ENCODE measurements at places on chromosomes 1 and 21.
A peak's percentile ranks its signal among the peaks of the same experiment; 100 is the strongest.

DNA sequence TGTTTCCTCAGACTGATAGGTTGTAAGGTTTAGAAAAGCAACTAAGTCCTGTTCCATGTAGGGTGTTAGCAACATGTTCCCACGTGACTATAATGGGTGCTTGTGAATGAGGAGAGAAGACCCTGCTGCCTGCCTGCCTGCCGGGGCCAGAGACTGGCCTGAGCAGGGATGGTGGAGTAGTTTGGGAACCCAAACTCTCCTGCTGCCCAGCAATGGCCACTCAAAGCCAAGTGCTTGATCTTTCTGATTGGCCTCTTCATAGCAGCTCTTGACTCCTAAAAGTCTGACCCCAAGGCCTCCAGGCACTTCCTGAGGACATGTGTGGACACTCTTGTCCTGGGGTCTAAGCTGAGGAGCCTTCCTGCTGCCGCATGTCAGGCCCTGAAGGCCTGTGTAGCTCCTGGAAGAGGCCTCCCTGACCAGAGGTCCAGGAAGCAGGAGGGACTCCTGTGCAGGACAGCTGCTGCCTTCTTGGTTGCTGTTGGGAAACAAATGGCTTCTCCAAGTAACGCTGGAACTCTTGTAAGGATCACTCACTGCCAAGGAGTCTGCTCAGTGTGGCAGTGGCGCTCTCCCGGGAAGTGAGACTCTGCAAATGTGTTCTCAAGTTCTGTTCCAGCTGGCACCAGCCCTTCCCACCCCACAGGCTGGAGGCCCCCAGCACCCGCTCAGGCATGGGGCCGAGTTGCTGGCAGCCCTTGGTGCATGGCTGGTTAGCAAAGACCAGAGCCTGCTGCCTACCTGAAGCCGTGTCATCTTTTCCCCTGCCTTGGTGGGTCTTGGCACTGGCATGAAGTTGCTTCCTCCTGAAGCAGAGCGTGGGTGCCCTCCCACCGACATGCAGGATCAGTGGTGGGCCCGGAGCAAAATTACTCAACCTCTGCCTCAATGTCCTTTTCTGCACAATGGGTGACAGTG lies 35.5 kb downstream of the MAN1C1 start:
- DNase-seq, result no peak

DNA sequence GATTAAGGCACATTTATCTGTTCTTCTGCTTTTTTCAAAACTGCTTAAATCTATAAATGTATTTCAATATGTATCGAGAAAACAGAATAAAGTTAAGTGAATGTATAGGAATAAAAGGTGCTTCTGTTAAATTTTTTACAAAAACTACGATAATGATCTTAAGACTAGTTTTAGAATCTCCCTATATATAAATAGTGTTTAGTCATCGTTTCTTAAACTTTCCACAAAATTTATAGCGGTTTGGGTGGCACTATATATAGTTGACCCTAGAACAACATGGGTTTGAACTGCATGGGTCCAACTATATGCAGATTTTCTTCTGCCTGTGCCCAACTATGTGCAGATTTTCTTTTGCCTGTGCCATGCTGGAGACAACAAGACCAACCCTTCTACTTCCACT lies 125.7 kb downstream of the CRB1 start:
- no peak for DNase-seq

DNA sequence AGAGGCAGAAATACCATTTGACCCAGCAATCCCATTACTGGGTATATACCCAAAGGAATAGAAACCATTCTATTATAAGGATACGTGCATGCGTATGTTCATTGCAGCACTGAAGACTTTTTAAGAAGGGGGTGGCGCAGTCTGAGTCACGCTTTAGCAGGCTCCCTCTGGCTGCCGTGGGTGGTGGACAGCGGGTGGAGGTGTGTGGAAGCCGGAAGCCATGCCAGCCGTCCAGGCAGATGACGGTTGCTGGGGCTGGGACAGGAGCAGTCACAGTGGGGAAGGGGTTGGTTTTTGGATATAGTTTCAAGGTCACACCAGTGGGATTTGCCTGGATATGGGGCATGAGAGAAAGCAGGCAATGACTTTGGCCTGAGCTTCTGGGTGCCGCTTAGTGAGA lies 270.5 kb downstream of the GRIK3 start:
- DNase-seq, result no peak

- no peak for DNase-seq
Observed at GRCh38 chr1:47469390-47469759, 31.5 kb downstream of the FOXD2 start.

GRCh38 chr1:60470246-60470645 lies 396.7 kb upstream of the C1orf87 start:
- DNase-seq, result no peak

DNA sequence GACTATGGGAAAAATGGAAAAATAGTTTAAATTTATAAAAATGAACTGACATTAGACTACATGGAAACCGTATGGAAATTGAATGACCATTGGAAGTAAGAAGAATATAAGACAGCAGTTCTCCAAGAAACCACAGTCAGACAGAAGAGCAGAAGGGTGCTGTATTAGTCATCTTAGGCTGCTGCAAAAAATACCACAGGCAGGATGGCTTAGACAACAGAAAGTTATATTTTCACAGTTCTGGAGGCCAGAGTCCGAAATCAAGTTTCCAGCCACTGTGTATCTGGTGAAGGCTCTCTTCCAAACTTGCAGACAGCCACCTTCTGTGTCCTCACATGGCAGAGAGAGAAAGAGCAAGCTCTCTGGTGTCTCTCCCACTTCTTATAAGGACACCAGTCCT lies 175.2 kb downstream of the DSCAM start:
- DNase-seq, result no peak

- no peak for DNase-seq
Observed at GRCh38 chr1:6969762-6970161, 184.5 kb downstream of the CAMTA1 start.

DNA sequence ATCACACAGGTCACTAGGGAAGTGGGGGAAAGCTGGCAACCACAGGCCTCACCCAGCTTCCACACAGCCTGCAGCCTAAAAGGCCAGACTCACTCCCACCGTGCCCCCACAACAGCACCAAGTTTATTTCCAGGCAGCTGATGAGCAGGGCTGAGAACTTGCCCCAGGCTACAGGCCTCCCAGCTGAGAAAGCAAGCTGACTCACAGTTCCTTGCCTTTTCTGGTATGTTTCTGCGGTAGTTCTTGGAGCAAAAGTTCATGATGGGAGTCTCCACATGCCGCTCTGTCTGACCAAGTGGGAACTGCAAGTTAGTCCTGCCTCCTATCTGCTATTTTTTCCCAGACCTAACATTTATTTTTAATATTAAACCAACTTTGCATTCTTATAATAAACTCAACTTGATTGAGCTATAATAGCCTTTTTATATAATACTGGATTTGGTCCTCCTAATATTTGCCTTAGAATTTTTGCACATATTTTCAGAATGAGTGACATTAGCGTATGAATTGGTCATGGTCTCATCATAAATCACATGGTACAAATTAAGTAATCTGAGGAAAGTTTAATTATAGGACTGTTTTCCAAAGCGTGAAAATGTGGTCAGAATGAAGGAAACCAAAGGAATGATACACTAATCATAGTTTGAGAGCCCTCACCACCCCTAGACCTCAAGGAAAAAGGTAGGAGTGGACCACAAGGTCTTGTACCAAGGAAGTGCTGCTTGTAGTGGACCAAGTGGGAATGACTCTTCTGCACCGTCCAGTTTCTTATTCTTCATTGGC lies 30.7 kb downstream of the RPAP2 start:
- DNase-seq, result no peak

GRCh38 chr1:205199090-205199930 lies 12.2 kb downstream of the DSTYK start:
- peak; percentile 12 for DNase-seq

DNA sequence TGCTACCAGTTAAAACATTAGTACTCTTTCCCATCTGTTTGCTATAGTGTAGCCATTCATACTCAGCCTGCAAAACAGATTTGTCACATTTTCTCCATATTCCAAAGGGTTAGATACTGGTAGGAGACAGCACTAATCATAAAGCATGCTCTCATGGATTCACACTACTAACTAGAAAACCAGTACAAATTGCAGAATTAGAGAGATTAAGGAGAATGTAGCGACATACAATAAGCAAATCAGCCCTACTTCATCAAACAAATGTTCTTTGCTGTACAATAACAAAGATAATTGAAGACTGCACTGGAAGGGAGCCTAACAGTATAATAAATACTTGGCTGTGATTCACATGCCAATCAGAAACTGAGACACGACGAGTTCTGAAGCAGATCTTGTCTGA lies 368.0 kb upstream of the PRMT6 start:
- no peak for DNase-seq

GRCh38 chr1:64743954-64744491 lies 852 bp upstream of the RAVER2 start:
- no peak for DNase-seq

DNA sequence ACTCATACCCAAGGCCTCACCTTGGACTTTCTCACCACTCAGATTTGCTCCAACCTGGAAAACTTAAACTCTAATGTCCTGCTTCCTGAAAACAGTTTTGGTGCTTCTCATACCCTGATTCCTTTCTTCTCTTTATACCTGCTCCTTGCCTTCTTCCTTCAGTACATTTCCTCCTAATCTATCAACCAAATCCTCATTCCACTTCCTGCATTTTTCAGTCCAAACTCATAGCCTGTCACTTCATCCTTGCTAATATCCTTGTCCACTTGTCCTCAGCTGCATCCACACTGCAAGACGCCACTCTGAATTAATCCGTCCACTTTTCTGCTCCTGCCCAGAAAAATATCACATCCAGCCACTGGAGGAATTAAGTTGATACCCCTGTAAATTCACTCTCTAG lies 25.9 kb downstream of the PPP1R15B start:
- DNase-seq, result no peak

DNA sequence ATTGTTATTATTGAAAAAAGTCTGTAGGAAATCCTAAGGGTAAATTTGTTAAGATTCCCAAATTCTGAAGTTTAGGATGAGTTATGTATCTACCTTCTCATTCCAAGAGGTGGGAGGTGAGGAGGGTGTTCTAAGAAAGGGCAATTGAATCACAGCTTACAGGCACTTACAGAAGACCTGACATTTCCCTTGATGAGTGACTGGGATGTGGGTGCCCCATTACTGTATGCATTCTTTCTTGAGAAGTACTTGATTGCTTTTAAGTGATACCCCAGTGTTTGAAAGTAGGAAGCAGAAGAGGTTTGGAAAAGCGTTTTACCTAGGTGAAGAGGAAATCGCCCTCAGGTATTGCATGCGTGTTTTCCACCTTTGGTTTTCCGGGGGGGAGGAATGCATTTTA lies 87.0 kb upstream of the ADAR start:
- no peak for DNase-seq

DNA sequence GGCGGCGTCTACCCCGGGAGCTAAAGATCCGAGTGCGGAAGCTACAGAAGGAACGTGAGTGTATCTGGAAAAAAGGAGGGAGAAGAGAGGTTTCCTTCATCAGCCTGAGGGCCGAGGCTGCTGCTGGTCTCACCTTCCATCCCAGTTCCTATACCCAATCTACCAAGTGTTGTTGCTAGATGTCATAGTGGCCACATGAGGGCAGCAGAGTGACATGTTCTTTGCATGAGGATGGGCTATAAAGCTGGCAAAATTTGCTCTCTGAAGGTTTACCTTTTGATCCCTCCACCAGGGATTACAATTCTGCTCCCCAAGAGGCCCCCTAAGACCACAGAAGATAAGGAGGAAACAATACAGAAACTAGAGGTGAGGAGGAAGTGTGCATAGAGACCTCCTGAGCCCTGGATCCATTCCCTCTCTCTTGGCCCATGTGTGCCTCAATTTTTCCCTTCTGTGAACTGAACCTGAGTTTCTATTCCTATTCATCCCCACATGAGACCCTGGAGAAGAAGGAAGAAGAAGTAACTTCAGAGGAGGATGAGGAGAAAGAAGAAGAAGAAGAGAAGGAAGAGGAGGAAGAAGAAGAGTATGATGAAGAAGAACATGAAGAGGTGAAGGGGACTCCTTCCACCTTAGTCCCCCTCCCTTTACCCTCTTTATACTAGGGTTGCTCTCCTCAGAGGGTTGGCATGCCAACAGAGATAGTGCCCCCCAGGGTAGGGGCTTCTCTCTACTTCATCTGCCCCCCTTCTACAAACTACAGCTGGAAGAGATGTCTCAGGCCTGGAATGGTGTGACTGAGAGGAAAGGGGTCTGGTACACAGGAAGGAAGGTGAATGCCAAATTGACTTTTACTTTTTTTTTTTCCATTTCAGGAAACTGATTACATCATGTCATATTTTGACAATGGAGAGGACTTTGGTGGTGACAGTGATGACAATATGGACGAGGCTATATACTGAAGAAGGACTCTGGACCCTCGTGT lies 13.3 kb downstream of the POLR3GL start:
- DNase-seq, result peak; percentile 58

All from naive thymus-derived CD4-positive, alpha-beta T cell (primary cell).